DND-41 (cell line): ENCODE measurements at places on chromosomes 12 and 14.

- DNase-seq, result no peak
These were observed 13.4 kb upstream of the ALDH2 start for GRCh38 chr12:111753144-111753881.

DNA sequence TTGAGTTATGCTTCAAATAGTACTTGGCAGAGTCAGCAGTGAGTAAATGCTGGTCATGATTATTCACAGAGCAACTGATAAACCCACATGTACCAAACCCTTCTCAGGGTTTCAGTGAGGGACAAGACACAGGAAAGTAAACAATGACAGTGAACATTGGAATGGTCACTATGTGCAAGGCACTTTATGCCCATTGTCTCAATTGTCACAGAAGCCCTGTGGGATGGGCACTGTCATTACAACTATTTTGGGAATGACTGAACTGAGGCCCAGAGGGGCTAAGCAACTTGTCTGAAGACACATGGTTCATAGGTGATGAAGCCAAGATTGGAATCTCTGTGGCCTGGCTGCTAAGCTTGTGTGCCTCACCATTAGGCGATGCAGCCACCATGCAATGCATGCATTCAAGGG is 238.5 kb downstream of the RBM19 start:
- DNase-seq, result no peak

DNA sequence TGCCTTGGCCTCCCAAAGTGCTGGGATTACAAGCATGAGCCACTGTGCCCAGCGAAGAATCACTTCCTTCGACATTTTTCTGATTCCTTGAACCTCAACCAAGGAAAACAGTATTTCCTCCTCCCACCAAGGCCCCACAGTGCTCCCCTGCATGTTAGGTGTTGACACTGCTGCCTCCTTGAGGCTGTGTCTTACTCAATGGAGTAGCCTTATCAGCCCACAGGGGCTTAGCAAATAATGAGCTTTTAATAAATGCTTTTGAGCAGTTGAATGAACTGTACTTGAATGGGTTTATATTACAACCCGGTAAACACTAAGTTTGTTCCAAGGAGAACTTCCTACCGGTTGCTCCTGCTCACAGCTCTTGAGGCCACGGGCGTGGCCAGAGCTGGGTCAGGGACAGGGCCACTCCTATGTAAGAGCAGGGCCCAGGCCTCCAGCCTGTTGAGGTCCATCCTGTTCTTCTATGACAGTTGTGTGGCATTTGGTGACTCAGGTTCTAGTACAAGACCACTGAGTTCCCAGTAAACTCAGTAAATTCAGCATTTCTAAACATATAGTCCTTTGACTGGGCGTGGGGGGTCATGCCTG is 36.8 kb upstream of the TUBA1A start:
- DNase-seq, result no peak

- no peak for DNase-seq
These were observed 243.2 kb downstream of the ADAMTS20 start for GRCh38 chr12:43308776-43309175.

DNA sequence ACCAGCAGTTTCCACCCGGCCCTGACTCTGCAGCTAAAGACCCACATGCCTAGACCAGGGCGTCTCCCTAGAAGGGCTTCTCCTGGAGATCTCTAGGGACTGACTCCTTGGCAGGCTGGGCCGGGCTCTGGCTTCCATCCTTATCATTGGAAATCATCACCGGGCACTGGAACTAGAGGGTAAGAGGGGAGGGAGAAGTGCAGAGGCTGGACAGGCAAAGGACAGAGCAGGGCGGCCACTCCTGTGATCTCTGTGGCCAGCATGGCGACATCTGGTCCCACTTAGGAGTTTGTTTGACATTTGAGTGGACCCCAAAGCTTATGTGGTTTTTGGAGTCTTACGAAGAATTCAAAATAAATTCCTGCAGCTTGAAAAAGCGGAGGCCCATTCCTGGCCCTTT is 7.1 kb downstream of the LTBP2 start:
- no peak for DNase-seq

DNA sequence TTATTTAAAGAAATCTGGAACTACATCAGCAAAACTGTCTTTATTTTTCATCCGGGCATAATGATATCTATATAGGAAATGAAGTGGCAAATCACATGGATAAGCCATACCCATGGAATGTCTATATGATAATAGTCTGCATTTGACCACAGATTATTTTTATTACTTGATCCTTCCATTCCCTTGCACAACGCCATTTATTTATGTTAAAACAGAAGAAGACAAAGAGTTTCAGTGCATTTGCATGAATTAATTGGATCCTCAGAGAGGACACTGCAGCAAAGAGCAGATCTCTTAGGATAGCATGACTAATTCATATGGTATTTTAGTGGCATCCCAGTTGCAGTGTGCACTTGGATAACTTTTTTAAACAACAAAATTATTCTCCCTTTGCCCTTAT is 345.0 kb downstream of the CCDC91 start:
- DNase-seq, result no peak
